ENCODE measurements at places on chromosomes 16 and 17.

GRCh38 chr16:22425036-22425801 is 50.8 kb upstream of the CDR2 start:
- no peak for DNase-seq

DNA sequence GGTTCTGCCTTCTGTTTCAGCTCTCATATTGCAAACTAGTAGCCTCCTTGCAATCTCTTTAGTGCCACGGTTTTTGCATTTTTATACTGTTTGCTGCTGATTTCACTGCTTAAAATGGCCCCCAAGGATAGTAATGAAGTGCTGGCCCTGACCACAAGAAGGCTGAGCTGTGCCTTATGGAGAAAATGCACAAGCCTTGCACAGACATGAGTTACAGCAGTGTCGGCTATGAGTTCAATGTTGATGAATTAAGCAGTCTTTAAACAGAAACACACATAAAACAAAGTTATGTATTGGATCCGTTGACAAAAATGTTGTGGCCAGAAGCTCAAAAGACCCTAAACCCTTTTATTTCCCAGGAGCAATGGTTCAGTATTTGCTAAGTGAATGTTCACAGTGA is 210.6 kb upstream of the DYNLRB2 start:
- DNase-seq: no peak

- no peak for DNase-seq
Observed at GRCh38 chr16:4323071-4323844, 7.4 kb downstream of the GLIS2 start.

GRCh38 chr16:2956579-2956956 is 7.5 kb upstream of the KREMEN2 start:
- no peak for DNase-seq

- no peak for DNase-seq
Observed at GRCh38 chr17:81708739-81709185, 3.3 kb upstream of the SLC25A10 start.

DNA sequence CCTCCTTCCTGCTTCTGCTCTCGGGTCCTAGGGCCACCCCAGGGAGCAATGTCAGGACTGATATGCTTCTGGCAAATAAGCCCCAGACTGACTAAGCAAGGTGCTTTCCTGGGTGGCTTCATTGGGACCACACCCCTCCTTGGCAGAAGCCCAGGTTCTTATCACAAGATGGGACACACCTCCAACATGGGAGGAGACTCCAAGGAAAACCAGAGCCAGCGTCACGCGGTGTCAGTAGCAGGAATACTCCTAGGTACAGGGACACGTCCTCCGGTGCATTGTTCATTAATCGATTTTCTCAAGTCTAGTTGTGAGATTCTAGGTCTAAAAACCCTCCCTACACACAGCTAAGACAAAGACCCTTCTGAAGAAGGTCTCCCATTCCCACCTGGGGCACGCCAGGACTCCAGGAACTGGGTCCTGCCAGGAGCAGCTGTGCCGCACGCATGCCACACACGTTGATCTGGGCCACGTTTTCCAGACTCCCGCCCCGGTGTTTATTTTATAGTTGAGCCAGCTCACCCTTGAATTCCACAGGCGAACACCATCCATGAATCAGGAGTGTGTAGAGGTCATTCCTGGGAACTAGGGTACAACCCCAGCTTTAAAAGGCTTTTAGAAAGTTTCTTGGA is 30.8 kb downstream of the FA2H start:
- no peak for DNase-seq

DNA sequence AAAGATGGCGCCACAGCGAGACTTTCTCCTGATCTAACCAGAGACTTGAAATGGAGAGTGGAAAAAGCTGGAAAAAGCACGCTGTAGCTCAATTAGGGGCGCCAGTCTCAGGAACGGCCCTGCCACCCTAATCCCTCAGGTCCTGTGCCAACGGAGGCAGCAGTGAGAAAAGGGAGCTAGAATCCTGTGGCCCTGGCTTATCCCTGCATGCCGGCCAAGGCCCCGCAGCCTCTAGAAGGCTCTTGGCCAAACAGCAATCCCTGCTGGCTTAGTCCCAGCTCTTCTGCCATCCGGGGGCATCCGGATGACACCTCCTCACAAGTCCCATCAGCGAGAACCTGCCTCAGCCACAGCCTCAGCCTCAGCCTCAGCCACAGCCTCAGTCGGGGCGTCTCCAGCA is 69.8 kb downstream of the MRM3 start:
- no peak for DNase-seq

DNA sequence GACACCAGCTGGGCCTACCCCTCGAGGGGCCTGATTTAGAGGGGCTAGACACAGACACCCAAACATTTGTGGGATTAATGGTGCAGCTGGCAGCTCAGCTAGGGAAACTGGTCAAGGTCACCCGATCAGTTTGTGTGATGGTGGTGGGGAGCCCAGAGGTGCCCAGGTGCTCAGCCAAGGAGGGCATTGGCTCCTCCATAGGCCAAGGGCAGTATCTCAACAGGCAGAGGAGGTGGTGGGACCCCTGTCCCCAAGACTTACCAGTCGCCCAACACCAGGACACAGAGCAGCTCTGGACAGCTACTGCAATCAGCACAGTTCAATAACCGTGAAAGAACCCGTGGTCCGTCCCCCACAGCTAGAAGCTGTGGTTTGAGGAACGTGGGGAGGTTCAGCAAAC is 120.9 kb downstream of the C16orf78 start:
- DNase-seq: no peak

DNA sequence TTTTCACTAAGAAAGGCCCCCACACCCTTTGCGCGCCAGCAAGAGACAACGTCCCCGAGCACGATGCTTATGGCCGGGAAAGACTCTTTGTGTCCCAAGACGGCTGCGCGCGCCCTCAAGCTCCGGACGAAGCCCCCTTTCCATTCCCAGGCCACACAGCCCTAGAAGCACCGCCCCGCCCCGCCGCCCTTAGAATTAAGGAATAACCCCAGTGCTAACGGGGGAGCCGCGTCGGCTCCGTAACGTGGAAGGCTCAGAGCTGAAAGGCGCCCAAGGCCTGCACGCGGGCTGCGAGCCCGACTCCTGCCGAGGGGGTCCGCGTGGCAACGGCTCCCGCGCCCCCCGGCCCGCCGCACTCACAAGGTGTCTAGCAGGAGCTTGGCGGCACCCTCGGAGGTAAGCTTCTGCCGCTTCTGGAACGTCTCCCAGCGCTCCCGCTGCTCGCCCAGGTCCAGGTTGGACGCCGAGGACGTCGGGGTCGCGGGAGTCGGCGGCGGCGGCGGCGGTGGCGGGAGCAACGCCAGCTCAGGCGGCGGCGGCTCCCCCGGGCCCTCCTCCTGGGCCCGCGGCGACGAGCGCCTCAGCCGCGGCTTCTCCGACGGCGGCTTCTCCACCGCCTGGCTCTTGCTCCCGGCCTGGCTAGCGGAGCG is 477 bp downstream of the CENPV start:
- DNase-seq: peak; percentile 15

DNA sequence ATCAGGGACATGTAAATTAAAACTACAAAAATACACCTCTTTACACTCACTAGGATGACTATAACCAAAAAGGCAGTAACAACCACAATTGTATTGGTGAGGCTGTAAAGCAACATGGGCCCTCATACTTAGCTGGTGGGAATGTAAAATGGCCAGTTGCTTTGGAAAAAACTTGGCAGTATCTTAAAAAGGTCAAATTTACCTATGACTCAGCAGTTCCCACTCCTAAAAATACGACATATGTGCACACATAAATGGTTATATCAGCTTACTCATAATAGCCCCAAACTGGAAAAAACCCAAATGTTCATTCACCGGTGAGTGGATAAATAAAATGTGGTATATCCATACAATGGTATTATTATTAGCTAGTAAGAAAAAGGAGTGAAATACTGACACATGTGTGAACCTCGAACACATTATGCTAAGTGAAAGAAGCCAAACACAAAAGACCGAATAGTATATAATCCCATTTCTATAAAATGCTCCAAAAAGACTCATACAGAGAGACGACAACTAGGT is 391.4 kb downstream of the NPIPA8 start:
- DNase-seq: no peak

- DNase-seq: peak; percentile 95
Observed at GRCh38 chr17:28598799-28599310, at the start of gene SPAG5. TSS of gene SPAG5 (minus strand) at chr17:28599025. CDS start at chr17:28598946, 79 bp downstream.

DNA sequence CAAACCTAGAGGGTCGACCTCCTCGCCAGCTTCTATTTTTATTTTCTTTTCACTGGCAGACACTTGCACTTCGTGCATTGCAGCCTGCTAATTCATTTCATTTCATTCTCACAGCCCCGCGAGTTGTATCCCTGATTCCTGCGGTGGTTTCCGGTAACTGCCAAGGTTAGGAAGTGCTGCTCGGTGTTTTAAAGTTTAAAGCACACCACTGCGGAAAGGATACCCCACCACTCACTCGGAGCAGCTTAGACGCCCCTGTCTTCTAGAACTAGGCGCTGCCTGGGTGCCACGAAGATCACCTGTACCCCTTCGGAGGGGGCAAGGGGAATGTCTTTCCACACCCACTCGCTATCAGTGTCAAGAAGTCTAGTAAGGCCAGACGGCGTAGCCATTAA is 509 bp downstream of the CNEP1R1 start:
- no peak for DNase-seq

DNA sequence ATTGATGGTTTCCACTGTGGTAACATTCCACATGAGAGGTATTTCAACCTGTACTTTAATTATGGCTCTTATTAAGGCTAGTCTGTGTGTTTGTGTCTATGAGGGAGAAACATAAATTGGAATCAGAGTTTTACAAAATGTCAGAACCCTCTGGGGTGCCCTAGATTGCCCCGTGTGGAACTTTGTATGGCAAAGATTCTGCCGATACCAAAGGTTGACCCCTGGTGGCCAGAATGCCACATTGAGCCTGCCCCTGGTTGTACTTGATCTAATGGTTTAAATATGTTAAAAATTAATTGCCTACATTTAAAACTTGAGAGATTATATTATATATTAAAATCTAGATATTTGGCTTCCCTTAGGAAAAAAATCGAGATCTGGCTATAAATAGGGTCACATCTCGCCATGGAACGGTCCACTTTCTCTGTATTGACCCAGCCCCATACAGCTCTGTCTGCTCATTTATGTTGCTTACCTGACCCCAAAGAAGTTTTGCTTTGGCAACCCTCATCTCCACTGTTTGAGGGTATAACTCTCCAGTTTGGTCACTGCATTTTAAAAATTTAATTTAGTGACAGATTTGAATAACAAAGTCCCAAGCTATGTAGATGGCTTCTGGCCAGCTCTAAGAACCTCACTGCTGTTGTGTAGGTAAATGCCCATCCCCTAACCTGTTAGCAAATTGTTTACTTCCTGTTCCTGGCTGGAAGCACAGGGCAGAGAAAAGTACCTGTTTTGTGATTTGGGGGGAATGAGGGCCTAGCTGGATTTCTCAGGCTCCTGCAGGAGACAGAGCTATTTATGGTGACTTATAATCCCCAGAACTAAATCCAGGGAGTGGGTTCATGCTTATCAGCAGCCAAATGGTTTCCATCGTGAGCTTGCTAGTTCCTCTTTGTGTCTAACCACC is 95.0 kb downstream of the PLCG2 start:
- DNase-seq: peak; percentile 48

- DNase-seq: no peak
Observed at GRCh38 chr17:80262291-80262690, 1.6 kb downstream of the RNF213 start.

Measured in CD4-positive, alpha-beta T cell treated with Interferon gamma for 1 hour (primary cell).